ENCODE measurements at places on chromosomes 1 and 21.

DNA sequence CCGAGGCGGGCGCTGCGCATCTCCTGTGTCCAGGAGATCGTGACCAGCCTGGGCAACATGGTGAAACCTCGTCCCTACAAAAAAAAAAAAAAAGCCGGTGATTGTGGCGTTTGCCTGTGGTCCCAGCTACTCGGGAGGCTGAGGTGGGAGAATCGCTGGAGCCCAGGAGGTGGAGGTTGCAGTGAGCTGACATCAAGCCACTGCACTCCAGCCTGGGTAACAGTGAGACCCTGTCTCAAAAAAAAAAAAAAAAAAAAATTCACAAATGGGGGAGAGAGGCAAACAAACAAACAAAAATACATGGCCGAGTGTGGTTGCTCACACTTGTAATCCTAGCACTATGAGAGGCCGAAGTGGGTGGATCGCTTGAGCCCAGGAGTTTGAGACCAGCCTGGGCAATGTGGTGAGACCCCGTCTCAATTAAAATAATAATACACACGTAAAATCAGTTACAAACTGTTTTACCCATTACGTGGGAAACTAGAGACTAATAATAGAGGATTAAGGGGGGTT is 758 bp downstream of the TATDN3 start:
- no peak overlapping the region for H3K27ac ChIP-seq
- H3K27me3 ChIP-seq = no peaks in the 10 kb centered on the region
- peak overlapping the region; percentile 89 for H3K4me3 ChIP-seq
- no peak for DNase-seq
- H3K4me1 ChIP-seq = peaks cover 2% of the 10 kb centered on the region
- no peaks in the 10 kb centered on the region for H3K36me3 ChIP-seq

DNA sequence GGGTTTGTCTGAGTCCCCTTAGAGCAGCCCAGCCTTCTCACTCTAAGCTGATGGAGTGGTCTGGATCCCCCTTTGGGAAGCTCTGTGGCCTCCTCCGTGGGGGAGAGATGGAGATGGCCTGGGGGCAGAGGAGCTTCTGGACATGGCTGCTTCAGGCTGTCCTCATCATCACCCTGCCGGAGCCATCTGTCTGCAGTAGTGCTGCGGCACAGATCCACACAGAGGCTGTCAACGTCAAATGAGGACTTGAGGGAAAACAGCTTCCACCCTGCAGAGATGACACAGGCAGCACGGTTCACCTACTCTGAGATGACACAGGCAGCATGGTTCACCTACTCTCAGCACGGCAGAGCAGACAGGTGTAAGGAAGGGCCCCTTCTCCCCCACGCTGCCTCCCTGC is 134.3 kb downstream of the IGSF21 start:
- no peaks in the 10 kb centered on the region for H3K27me3 ChIP-seq
- no peak overlapping the region for H3K27ac ChIP-seq
- H3K4me1 ChIP-seq = peaks cover 7% of the 10 kb centered on the region
- H3K4me3 ChIP-seq = no peak overlapping the region
- no peaks in the 10 kb centered on the region for H3K36me3 ChIP-seq

DNA sequence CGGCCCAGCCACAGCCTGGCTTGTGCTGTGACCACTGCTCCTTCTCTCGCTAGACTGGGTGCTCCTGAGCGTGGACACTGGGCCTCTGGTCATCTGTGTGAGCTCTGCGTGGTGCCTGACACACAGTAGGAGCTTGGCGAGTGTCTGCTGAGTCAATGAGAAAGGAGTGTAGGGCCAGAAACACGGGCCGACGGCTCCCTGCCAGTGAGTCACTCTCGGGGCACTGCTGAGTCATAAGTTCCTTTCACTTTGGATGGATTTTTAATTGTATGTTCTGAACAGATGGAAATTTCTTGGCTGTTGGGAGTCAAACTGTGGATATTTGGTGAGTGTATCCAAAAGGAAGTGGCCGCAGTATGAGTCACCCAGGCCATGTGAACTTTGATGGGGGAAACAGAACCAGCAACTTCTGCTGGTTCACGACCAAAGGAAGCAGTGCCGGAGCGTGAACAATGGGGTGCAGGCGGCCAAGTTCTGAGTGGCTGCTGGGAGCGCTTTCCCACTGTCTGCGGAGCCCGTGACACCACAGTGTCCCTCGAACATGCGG is 41.0 kb upstream of the COL18A1 start:
- no peak for DNase-seq
- peaks cover 18% of the 10 kb centered on the region for H3K27me3 ChIP-seq
- no peak overlapping the region for H3K4me3 ChIP-seq
- H3K36me3 ChIP-seq = no peaks in the 10 kb centered on the region
- no peak overlapping the region for H3K27ac ChIP-seq

DNA sequence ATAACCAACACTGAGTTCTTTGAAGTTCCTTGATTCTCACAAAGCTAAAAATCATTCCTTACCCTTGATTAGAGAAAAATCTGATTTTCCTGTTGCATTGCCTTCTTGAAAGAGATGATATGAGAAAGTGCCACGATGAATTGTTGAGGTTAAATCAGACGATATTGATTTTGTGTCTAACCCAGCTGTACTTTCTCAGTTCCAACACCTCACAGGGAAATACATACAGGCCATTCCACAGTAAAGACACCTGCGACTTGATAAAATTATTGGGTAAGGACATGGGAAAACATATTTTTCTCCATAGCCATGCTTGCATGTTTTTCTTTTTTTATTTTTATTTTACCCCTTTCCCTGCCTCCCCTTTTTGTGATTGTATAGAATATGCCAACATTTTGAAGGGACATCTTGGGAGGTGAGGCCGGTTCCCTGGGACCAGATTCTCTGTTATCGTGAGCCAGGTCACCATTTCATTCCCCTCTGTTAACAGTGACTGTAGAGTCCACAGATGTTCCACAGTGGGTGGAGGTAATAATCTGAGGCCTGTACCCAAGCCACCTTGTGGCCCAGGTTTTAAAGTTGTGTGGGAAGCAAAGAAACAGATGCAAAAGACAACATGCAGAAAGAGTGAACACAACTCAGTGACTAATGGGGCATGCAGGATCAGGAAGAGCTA is 255.4 kb upstream of the ST6GALNAC5 start:
- H3K4me3 ChIP-seq = no peak overlapping the region
- H3K36me3 ChIP-seq = no peaks in the 10 kb centered on the region
